Muscle of back (tissue), 13 donors: ENCODE measurements at places on chromosomes 1 and 21.

DNA sequence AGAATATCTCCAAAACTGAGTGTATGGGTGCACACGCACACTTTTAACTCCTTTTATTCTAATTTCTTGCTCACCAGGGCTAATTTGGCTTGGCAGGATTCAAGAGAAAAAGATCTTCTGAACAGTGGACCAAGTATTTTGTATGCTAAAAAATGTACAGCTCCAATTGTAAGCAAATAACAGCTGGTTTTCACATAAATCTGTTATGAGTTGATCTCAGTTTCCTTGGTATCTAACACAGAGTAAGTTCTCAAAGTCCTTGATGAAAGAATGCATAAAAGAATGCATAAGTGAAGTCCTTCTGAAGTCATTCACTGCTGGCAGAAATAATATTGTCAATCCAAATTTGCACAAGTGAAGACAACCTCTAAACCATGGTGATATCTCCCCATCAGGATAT lies 213.0 kb downstream of the OMA1 start:
- DNase-seq: no peak

DNA sequence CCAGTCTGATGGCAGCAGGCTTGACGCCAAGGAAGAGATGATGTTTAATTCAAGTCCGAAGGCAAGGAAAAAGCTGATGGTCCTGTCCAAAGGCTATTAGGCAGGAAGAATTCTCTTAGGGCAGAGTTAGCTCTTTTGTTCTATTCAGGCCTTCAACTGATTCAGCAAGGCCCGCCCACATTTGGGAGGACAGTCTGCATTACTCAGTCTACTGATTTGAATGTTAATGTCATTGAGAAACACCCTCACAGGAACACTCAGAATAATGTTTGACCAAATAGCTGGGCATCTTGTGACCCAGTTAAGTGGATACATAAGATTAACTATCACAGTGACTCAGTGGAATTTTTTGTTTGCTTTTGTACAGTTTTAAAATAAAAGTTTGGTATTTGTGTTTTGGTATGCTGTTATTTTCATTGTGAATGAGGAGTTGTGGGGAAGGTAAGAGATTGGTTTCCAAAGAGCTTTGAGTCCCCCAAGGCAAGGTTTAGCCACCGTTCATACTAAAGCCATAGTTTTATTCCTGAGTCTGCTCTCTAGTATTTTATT lies 1.7 kb upstream of the ZNF691 start:
- no peak for DNase-seq

DNA sequence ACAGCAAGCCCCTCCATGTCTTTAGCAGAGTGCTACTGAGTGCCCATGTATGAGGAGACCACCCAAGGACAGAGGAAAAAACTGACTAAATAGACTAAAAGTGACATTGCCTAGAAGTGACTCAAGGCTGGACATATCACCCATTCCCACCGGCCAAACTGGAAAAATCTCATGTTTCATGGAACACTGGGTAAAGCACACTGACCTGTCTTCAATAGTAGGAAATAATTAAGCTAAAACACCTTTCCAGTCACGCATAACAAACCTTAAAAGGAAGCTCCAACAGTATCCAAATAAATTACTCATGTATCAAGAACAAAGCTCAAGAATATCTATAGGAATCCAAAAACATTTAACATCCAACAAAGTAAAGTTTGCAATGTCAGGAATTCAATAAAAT lies 120.4 kb downstream of the SNX7 start:
- no peak for DNase-seq

DNA sequence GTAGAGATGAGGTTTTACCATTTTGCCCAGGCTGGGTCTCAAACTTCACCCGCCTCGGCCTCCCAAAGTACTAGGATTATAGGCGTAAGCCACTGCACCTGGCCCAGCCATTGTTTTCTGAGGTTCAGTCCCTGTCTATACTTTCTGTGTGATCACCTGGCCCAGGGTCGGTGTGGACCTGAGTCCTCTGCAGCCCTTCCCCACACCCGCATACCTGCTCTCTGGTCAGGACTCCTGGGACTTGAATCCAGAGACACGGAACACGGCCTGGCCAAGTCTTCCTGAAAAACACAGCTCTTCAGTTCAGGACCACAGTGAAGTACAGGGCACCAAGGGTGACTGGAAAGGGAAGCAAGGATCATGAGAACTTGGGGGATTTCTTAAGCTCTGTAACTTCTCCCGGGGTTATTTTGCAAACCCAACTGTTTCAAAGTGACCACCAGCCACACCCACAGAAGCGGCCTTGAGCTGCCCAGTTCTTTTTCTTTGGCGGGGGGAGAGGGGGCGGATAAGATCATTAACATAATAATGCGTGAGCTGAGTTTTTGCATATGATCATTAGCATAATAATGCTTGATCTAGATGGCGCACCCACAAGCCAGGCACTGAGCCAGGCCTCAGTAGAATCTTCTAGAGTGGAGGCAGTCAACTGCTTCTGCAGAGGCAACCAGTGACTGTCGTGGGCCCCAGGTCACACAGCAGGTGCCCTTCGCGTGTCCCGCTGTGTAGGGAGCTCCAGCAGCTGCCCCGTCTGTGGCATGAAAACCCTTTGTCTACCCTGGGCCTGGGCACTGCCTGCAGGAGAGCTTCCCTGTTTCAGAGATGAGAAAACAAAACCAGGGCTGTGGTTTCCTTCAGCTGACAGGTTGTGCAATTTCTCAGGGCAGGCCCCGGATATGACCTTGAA lies 1.7 kb upstream of the NADK start:
- peak; percentile 42 for DNase-seq
